ENCODE measurements at places on chromosomes 13 and 19.

GRCh38 chr13:87923753-87924152, 252.6 kb downstream of the SLITRK5 start:
- no peak for DNase-seq

DNA sequence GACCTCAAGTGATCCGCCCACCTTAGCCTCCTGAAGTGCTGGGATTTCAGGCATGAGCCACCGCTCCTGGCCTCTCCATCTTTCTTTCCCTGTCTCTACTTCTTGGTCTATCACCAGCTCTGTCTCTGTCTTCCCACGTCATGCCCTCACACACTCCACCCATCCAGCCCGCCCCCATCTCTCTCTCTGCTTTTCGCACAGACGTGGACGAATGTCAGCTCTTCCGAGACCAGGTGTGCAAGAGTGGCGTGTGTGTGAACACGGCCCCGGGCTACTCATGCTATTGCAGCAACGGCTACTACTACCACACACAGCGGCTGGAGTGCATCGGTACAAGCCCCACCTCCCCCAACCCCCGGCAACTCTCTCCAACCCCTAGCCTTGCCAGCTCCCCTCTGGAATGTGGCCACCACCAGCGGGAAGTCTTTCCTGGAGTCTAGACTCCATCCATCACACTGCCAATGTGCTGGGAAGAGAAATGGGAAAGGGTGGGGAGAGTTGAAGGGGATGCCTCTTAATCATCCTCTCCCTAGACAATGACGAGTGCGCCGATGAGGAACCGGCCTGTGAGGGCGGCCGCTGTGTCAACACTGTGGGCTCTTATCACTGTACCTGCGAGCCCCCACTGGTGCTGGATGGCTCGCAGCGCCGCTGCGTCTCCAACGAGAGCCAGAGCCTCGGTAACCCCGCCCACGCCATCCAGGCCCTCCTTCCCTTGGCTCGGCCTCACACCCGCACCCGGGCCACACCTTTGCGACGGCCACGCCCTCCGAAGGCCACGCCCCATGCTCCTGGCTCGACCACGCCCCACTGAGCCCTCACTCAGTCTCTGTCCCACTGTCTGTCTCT, 22.5 kb downstream of the LTBP4 start:
- DNase-seq: peak; percentile 61

DNA sequence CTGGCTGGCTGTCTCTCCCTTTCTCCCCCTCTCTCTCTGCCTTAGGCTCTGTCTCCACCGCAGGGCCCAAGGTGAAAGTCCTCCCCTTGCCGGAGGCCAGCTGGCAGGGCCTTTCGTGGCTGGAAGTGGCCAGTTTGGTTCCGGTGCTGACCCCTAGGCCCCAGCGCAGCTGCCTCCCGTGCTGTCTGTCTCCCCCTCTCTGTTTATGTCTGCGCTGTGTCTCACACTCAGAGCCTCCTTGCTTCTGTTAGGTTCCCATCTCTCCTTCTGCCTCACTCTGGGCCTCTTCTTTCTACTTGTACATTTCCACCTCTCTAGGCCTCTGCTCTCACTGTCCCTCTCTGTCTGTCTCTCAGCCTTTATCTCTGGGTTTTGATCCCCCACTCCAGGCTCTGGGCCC, 13.1 kb downstream of the CCDC97 start:
- DNase-seq: no peak

- no peak for DNase-seq
These were observed 244.8 kb downstream of the TSHZ3 start for GRCh38 chr19:31104451-31104850.

GRCh38 chr13:59706101-59706976, 457.4 kb downstream of the DIAPH3 start:
- no peak for DNase-seq

GRCh38 chr13:45333977-45334922, 6.7 kb downstream of the TPT1 start:
- no peak for DNase-seq

DNA sequence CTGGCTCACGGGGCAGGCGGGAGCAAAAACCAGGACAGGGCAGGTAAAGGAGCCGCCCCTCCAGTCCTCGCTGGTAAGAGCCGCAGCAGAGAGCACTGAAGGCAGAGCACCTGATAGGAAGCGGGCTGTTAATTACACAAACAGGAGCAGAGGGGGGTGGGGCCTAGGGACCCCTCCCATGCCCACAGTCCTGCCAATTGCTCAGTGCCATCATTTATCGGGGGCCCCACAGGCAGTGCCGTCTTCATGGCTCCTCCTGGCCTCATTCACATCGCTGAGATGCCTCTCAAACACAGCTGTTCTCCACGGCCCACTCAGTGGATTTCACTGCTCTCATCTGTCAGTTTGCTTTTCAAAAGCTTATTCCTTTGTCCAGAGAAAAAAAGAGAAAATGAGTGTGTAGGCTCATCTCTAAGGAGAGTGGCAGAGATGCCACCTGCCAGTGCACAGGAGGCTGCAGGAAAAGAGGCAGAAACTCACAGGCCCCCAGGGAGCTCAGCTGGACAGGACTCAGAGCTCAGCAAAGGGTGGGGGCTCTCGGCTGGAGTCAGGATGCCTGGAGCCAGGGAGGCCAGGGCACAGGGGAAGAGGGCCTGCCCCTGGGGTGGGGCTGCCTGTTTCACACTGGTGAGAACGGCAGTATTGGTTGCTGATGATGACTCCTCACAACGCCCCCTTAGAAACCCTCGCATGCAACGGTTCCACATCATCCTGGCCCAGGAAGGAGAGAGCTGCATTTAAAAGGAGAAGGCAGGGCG, 174.6 kb downstream of the COL4A1 start:
- no peak for DNase-seq

GRCh38 chr13:111516712-111517640, 196.5 kb downstream of the TEX29 start:
- DNase-seq: no peak

DNA sequence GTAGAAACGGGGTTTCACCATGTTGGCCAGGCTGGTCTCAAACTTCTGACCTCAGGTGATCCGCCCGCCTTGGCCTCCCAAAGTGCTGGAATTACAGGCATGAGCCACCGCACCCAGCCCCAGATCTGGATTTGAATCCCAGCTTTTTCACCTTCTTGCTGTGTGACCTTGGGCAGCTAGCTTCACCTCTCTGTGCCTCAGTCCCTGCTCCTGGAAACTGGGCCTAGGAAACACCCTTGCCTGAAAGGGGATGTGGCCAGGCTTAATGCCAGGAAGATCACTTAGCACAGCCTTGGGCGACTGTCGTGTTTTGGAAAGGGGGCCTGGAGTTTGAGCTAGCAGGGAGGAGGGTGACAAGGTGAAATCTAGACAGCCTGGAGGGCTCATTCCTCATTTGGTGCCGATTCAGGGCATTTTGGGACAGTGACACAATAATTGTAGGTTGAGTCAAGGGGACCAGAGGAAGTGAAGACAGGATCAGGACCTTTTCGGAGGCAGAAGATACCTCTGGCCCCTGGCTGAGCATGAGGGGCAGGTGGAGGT, 1.8 kb downstream of the PGPEP1 start:
- no peak for DNase-seq

- DNase-seq: no peak
These were observed 55.4 kb upstream of the RNF113B start for GRCh38 chr13:98232456-98232855.

DNA sequence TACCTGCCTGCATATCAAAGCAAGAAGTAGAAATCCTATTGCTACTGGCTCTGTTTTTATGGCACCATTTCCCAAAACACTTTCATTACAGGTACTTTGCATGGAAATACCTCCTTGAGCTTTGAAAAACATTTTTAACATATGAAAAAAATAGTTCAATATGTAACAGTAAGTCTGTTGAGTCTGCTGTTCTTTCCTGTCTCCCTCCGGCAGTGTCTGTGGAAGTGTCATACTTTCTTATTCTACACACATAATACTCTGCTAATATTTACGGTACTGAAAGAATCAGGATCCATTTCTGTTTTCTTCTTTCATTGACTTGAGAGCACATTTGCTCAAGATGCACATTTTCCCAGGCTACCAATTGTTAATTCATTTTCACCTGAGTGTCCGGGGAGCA, 8.2 kb upstream of the SERTM1 start:
- DNase-seq: no peak

DNA sequence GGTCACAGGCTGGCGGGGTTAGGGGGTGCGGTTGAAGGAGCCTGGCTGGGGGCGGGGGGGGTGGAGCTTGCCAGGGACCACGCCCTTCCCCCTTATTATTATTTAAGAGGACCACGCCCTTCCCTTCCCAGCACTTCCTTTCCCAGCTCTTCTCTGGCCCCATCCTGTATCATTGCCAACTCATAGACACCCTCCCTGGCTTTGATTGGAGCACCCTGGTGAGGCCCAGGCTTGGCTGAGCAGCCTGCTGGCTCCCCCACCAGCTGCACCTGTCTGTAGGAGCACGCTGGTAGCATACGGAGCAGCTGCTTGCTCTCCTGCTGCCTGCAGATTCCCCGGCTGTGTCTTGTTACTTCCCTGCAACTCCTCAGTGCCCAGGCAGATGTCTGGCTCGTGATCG, 62.5 kb upstream of the PDX1 start:
- no peak for DNase-seq

GRCh38 chr13:97202761-97203160, 19.4 kb upstream of the MBNL2 start:
- DNase-seq: no peak

GRCh38 chr19:33514885-33515551, 6.6 kb downstream of the PEPD start:
- no peak for DNase-seq

GRCh38 chr13:113996081-113996911, 22.4 kb upstream of the C13orf46 start:
- DNase-seq: no peak

GRCh38 chr13:75271846-75272245, 210.1 kb downstream of the TBC1D4 start:
- no peak for DNase-seq

DNA sequence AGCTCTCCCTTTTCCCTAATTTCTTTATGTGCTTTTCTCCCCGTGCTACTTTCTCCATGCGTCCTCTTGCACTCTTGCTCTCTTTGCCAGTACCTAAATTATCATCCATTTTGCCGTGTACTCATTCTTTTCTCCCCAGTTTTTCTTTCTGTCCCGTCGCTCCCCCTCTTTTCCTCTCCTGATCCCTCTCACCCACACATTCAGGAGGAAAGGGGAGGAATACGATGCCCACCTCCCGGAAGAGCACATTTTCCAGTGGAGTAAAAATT, 821 bp downstream of the ZNF616 start:
- DNase-seq: no peak

DNA sequence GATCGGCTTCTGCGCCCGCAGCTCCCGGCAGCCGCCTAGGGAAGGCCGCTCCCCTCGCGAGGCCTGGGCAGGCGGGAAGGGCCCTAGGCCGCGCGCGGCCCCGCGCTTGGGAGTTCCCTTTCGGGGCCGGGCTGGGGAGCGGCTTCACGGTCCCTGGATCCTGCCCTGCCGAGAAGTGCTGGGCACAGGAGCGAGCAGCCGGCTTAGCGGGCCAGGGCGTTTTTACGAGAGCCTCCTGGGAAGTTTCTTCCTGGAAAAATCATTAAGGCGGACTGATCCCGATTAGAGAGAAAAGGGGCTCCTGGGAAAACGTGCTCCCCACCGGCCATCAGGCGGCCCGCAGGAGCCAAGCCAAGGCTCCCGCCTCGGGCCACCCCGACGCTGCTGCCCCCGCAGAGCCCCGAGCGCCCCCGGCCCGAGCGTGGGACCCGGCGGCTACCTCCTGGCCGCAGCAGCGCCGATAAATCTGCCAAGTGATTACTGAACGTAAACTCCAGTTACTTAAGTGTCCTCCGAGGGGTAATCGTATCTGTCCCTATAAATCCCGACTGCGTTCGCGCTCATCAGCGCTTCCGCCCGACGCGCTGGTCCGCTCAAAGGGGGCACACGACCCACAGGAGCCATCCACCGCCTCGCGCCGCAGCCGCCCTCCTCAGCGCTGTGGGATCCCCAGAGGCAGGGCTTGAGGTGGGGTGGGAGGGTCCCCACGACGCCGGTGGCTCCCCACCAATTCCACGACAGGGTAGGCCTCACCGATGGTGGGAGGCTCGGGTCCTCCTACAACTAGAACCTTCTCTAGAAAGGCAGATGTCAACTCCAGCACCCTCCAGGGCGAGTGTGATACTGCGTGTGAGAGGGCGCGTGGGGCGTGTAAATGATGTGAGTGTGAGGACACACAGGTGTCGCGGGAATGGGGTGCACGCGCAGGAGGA, 2.8 kb downstream of the ZIC5 start:
- no peak for DNase-seq

DNA sequence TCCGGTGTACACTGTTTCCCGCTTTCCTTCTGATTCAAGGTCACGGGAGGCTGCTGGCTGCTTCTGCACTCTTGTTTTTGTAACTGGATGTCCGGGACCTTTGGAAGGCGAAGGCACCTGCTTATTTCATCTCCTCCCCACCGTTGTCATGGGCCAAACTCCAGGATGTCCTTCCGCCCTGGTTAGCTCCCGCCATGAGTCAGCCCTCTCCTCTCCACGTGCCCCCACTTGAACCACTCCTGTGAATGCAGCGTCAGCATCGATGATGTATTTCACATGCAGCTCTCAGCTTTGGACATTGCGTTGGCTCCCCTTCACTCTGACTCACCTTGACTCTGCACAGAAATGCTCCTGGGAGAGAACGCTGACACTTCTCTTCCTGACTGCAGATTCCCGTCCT, 5.5 kb upstream of the GALP start:
- DNase-seq: no peak

GRCh38 chr19:6214881-6215541, 64.8 kb downstream of the MLLT1 start:
- no peak for DNase-seq

DNA sequence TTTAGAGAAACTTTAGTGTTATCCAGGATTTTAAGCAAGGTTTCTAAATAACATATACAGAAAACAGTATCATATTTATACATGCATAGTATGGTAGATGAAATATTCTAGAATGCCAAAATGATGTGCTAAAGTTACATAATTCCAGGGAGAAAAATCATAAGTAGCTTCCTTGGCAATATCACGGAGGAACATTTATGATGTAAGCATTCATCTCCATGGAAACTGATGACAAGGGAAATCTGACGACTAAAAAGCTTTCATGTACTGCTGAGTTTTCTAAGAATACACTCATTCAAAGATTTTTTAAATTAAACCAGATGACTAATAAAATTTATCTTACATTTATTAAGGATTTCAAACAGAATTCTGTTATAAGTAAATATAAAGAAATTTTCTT, 4.7 kb downstream of the TEX30 start:
- no peak for DNase-seq

DNA sequence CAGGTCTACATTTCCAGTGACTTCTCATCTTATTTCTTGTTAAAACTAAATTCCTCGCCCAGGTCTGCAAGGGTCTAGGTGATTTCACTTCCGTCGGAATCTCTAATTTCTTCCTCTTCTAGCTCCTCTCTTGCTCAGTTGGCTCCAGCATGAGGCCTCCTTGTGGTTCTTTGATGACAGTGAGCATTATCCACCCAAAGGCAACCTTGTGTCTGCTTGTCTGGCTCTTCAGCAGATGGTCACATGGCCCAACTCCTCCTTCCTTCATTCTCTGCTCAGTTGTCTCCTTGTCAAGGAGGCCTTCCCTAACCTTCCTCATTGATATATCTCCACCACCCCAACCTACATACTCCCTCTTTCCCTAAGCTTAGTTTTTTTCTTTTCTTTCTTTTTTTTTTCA, 1391.4 kb downstream of the EFNB2 start:
- no peak for DNase-seq
